ENCODE measurements at places on chromosomes 3 and 15.

GRCh38 chr3:69504232-69504631, 118.3 kb upstream of the FRMD4B start:
- H3K36me3 ChIP-seq, result no peaks in the 10 kb centered on the region
- DNase-seq, result no peak
- no peaks in the 10 kb centered on the region for H3K4me1 ChIP-seq
- no peak overlapping the region for H3K27ac ChIP-seq
- H3K4me3 ChIP-seq, result no peak overlapping the region
- H3K27me3 ChIP-seq, result no peaks in the 10 kb centered on the region

DNA sequence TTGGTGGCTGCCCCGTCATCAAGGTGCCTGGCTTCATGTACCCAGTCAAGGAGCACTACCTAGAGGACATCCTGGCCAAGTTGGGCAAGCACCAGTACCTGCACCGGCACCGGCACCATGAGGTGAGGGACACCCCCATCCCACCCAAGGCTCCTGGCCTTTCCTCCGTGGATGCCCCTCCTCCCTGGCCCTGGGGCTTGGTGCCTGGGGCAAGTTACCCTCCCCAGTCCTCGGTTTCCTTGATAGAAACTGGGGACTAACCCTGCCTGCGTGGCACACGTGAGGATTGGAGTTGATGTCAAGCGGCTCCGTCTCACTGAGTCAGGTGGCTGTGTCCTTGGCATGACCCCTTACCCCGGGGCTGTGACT, 43.9 kb downstream of the DHX30 start:
- H3K27ac ChIP-seq, result no peak overlapping the region
- DNase-seq, result no peak
- H3K4me3 ChIP-seq, result no peak overlapping the region
- H3K36me3 ChIP-seq, result peaks cover 75% of the 10 kb centered on the region
- no peaks in the 10 kb centered on the region for H3K27me3 ChIP-seq

- no peak overlapping the region for H3K4me3 ChIP-seq
- H3K36me3 ChIP-seq, result no peaks in the 10 kb centered on the region
- no peak overlapping the region for H3K27ac ChIP-seq
- H3K27me3 ChIP-seq, result no peaks in the 10 kb centered on the region
- DNase-seq, result no peak
Observed at GRCh38 chr15:73228128-73228646, 140.6 kb downstream of the HCN4 start.

DNA sequence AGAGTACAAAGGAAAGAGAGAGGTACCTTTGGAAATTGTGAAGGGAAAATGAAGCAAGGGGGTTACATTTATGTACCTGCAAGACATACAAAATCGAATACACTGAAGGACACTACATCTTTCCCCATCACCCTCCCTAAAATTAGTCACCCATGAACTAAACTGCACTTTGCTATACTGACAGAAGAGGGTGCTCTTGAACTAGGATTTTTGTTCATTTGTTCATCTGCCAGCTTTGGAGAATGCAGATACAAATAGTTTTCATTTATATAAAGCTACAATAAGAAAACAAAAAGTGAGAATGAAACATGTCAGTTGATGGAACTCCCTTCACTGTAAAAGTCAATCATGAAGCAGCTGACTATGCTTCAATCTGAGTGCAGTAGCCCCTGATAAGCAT, 55.7 kb downstream of the PCCB start:
- H3K4me1 ChIP-seq, result no peaks in the 10 kb centered on the region
- DNase-seq, result no peak
- peaks cover 7% of the 10 kb centered on the region for H3K36me3 ChIP-seq

- H3K4me3 ChIP-seq, result no peak overlapping the region
- H3K36me3 ChIP-seq, result no peaks in the 10 kb centered on the region
- DNase-seq, result no peak
- H3K27ac ChIP-seq, result no peak overlapping the region
Observed at GRCh38 chr3:62131050-62131449, 242.3 kb downstream of the FEZF2 start.

DNA sequence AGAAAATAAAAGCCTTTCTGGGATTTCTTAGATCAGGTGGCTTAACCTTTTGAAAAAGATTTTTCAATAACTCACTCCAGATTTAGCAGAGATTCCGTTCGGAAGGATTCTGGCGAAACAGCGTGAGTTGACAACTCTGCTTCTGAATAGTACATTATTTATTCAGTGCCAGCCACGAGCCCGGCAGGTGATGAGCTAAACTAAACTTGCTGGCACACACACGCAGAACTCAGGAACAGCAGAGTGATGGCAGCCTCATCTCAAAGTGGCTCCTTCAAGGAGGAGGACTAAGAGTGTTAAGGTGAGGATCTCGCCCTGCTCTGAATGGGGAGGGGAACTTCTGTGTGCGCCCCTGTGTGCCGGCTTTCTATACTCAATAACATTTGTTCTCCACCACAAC, 114.3 kb downstream of the FAM43A start:
- H3K4me1 ChIP-seq, result no peaks in the 10 kb centered on the region
- H3K27ac ChIP-seq, result no peak overlapping the region
- no peak for DNase-seq
- no peak overlapping the region for H3K4me3 ChIP-seq

DNA sequence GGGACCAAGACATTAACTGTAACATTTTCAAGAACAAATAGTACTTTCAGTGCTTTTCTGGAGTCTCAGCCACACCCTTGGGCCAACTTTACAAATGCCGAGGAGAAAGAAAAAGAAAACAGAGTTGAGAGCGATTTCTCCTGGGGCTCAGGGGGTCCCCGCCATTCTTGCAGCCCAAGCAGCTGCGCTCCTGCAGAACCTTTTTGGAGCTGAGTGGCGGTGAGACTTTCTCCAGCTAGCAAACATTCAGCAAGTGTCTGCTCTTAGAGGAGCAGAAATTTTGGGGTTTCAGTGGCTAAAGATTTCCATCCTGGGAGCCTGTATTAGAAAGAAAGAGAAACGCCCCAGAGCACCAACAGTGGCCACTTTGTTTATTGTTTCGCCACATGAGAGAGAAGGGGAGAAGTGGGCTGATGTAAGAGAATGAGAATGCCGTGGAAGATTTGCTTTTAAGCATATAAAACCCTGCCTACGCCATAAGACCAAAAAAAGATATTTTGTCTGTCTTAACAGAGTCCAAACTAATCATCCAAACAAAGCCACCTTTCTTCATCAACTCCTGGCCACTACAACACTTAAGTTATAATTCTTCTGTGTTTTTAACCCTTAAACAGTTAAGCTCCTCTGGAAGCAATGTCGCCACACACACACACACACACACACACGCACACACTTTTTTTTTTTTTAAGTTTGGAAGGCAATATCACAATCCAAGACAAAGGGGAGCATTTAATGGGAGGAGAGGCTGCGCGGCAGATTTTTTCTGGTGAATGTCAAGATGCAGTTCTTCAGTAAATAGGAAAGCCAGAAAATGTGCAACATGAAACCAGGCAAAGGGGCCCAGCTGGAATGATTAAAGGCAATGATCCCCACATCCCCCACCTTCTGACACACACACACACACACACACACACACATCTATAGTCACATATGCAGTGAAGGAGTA, 19.2 kb downstream of the EID1 start:
- no peak for DNase-seq
- H3K4me3 ChIP-seq, result peak overlapping the region; percentile 62
- no peaks in the 10 kb centered on the region for H3K36me3 ChIP-seq
- peaks cover 4% of the 10 kb centered on the region for H3K4me1 ChIP-seq
- no peaks in the 10 kb centered on the region for H3K27me3 ChIP-seq

DNA sequence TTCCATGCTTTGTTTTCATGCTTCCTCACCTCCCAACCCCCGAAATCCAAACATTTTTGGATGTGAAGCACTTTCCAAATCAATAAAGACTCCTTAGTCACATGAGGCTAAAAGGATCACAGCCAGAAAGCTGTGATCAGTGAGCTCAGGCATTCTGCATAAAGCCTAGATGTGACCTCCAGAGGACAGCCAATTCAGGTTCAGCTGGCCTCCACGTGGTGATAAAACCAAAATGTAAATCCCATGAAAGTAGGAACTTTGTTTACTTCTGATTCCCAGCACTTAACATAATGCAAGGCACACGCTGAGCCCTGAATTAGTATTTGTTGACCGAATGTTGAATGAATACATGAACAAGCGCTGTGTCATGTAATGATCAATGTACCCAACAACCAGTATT, 249.5 kb upstream of the EOMES start:
- no peak overlapping the region for H3K27ac ChIP-seq
- no peaks in the 10 kb centered on the region for H3K36me3 ChIP-seq
- no peak for DNase-seq
- H3K4me3 ChIP-seq, result no peak overlapping the region
- H3K27me3 ChIP-seq, result no peaks in the 10 kb centered on the region

GRCh38 chr3:33060609-33061337, 36.2 kb downstream of the GLB1 start:
- no peak overlapping the region for H3K4me3 ChIP-seq
- H3K36me3 ChIP-seq, result peaks cover 42% of the 10 kb centered on the region
- H3K4me1 ChIP-seq, result no peaks in the 10 kb centered on the region
- no peaks in the 10 kb centered on the region for H3K27me3 ChIP-seq

DNA sequence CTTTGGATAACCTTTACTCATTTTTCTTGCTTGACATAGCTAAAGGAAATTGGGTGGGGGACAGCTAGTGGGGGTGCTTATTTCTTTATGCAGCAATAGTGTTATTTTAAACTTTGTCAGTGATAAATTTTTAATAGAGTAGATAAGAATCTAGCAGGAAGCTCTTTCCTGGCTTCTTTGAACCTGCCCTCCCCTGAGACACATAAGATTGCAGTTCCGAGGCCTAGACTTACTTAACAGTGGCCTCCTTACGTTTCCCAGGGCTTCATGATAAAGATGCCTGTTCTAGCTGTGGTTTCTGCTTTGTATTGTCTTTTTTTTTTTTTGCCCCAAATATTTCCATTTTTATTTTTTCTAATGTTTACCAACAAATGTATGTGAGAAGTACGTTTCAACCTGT, 170.1 kb downstream of the VPS8 start:
- no peak for DNase-seq
- H3K36me3 ChIP-seq, result peaks cover 10% of the 10 kb centered on the region
- no peaks in the 10 kb centered on the region for H3K4me1 ChIP-seq
- no peak overlapping the region for H3K4me3 ChIP-seq
- no peak overlapping the region for H3K27ac ChIP-seq
- no peaks in the 10 kb centered on the region for H3K27me3 ChIP-seq

DNA sequence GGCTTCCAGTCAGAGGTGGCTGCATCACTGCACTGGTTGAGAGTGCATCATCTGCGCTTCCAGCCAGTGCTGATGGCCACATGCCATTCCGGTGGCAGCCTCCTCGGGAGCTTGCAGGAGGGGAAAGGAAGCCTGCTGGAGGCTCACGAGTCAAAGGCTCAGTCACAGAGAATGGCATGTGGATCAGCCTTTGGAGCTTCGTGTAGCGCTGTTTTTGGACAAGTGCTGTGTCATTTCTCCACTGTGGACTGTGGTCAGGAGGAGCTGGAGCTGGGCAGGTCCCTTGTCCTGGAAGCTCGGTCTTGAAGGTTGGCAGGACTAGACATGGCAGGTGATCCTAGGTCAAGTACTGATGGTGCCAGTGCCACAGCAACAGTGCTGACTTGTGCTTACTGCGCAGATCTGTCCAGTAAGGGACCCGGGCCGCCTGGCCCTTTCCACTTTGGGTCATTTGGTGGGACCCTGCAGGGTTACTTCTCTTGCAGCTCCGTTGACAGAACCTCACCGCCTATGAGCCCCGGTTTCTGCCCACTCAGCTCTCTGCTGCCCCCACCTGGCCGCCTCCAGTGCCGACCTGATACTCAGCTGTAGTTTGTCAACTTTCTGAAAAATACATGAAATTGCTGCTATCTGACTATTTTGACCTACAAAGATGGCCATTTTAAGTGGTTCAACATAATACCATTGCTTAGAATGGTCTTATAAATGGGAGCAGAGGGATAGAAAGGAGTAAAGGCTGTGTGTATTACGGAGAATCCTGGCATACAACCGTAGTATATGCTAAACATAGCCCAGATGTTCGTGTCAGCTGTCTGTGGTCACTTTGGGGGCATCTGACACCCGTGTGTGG, 27.6 kb upstream of the TRPM1 start:
- H3K4me3 ChIP-seq, result no peak overlapping the region
- no peaks in the 10 kb centered on the region for H3K4me1 ChIP-seq
- no peak overlapping the region for H3K27ac ChIP-seq
- H3K27me3 ChIP-seq, result no peaks in the 10 kb centered on the region
- no peaks in the 10 kb centered on the region for H3K36me3 ChIP-seq
- no peak for DNase-seq

GRCh38 chr3:136734382-136735070, 17.7 kb downstream of the STAG1 start:
- DNase-seq, result no peak
- peaks cover 9% of the 10 kb centered on the region for H3K4me1 ChIP-seq
- H3K27ac ChIP-seq, result no peak overlapping the region
- H3K4me3 ChIP-seq, result no peak overlapping the region
- H3K27me3 ChIP-seq, result no peaks in the 10 kb centered on the region
- no peaks in the 10 kb centered on the region for H3K36me3 ChIP-seq

DNA sequence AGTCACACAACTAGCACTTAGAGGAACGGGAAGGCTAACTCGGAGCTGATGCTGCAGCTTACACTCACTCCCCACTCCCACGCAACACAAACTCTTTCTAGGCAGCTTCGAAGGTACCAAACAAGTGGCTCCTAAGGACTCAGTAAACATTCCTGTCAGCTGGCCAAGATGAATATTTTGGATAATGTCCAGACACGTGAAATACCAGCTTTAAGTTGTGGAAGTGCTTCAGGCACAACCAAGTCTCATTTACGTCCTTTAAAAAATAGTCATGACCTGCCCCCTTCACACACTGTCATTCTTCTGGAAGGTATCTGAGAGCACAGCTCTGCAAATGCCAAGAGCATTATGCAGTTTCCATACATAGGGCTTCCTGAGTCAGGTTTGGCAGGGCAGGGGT, 1005.9 kb upstream of the CFAP20DC start:
- H3K27ac ChIP-seq, result no peak overlapping the region
- H3K4me1 ChIP-seq, result peaks cover 4% of the 10 kb centered on the region
- H3K4me3 ChIP-seq, result no peak overlapping the region

DNA sequence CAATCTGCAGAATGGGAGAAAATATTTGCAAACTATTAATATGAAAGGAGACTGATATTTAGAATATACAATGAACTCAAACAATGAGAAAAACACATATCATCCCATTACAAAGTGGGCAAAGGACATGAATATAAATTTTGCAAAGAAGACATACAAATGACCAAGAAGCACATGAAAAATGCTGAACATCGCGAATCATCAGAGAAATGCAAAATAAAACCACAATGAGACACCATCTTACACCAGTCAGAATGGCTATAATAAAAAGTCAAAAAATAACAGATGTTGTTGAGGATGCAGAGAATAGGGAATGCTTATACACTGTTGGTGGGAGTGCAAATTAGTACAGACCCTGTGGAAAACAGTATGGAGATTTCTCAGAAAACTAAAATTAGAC, 83.6 kb downstream of the RAP2B start:
- H3K4me1 ChIP-seq, result peaks cover 12% of the 10 kb centered on the region
- DNase-seq, result no peak
- no peaks in the 10 kb centered on the region for H3K36me3 ChIP-seq
- no peak overlapping the region for H3K4me3 ChIP-seq
- H3K27ac ChIP-seq, result no peak overlapping the region

- no peak overlapping the region for H3K4me3 ChIP-seq
- DNase-seq, result no peak
- no peak overlapping the region for H3K27ac ChIP-seq
- H3K36me3 ChIP-seq, result no peaks in the 10 kb centered on the region
Observed at GRCh38 chr3:106534206-106534605, 665.4 kb upstream of the CBLB start.

Data from thoracic aorta (tissue), 2 donors.